M059J (cell line): ENCODE measurements at places on chromosomes 1 and 21.

DNA sequence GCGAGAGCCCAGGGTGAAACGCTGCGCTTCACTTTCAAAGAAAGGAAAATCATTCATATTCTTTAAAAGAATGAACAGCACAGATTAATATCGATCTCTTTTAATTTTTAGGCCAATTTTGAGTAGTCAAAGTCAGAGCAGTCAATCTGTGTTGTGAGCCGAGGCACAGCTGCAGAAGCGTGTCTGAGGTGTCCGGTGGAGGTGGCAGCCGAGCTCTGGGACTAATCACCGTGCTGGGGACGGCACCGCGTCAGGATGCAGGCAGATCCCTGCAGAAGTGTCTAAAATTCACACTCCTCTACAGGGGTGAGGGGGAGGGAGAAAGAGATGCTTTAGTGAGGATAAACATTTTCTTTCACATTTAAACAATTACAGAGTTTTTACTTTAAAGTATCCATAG lies 4.1 kb downstream of the TFF1 start:
- no peak for DNase-seq

- DNase-seq, result no peak
These were observed 144.6 kb downstream of the MAGI3 start for GRCh38 chr1:113534875-113535274.

- DNase-seq, result no peak
These were observed 241.7 kb downstream of the ADGRL2 start for GRCh38 chr1:82042306-82043060.

DNA sequence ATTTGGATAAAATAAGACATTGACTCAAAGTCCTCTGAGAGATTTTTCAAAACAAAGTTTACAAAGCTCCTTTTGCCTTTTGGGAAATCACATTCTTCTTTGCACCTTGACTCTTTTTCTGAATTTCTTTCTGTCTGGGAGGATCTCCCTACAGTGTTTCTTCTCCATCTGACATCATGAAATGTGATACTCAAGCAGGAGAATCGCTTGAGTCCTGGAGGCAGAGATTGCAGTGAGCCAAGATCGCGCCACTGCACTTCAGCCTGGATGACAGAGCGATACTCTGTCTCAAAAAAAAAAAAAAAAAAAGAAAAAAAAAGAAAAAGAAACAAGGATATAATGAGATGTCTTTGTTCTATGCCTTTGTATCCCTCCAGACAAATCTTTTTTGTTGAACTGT lies 13.3 kb upstream of the GRIK1 start:
- no peak for DNase-seq

DNA sequence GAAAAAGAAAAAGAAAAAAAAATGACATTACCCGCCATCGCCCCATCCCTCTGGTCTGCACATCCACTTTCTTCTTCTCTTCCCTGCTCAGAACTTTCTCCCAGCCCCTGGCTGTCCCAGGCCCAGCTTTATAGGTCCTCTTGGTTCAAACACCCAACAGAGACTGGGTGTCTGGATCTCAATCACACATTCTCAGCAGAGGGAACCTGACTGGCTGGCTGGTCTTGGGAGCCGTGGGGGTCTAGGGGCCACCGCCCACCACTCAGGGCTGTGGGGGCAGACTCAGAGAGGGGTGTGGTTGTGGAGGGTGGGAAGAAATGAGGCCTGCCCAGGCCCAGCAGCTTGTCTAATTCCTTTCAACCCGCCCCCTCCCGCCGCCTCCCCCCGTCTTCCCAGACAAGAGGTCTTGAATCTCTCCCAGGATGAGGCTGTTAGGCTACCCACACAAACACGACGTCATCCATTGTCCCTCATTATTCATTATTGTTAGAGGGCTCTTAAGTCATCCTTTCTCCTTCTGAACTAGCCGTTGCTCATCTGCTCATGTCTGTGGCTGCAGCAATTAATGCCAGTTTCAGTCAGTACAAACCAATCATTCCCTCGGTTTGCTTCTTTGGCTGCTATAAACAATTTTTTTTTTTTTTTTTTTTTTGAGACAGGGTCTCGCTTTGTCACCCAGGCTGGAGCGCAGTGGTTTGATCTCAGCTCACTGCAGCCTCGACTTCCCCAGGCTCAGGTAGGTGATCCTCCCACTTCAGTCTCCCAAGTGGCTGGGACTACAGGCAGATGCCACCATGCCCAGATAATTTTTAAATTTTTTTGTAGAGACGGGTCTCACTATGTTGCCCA lies 40.6 kb upstream of the CLIC4 start:
- DNase-seq, result peak; percentile 97

DNA sequence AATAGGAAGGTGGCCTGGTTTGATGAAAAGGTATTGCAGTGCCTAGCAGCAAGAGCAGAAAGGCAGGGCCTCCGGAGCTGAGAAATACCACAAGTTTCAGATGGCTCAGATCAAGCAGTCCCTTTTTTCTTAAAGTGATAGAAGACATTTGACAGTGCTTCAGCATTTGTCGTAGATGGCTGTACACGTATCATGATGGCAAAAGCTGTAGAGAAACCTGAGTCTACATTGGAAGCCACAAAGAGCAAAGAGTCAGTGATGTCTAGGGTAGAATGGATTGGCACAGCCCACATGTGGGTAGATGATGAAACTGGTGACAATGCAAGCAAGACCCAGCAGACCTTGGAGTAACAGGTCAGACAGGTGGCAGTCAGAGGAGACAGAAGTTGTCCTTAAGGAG lies 101.3 kb upstream of the ARTN start:
- DNase-seq, result no peak

DNA sequence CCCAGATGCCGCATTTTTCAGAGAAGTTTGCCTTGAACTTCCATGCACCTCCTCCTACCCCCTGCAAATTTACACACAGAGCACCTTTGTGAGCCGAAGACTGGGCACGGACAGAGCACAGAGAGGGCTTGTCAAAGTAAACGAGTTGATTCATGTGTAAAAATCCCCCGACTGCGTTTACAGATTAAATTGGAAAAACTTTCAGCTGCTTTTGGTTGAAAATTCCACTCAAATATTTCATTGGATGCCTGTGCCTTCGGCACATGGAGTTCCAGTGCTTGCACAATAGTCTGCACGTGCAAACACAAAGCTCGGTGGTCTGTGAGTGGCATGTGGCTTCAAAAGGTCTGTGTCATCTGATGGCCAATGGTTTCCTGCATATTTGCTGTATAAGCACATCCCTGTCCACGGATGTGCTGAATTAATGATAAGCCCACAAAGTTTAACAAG lies 177.5 kb downstream of the SETD4 start:
- DNase-seq, result peak; percentile 46

GRCh38 chr21:46021398-46021797 lies 39.8 kb downstream of the COL6A1 start:
- no peak for DNase-seq

GRCh38 chr21:31011412-31011811 lies 26.9 kb downstream of the KRTAP19-8 start:
- DNase-seq, result no peak

DNA sequence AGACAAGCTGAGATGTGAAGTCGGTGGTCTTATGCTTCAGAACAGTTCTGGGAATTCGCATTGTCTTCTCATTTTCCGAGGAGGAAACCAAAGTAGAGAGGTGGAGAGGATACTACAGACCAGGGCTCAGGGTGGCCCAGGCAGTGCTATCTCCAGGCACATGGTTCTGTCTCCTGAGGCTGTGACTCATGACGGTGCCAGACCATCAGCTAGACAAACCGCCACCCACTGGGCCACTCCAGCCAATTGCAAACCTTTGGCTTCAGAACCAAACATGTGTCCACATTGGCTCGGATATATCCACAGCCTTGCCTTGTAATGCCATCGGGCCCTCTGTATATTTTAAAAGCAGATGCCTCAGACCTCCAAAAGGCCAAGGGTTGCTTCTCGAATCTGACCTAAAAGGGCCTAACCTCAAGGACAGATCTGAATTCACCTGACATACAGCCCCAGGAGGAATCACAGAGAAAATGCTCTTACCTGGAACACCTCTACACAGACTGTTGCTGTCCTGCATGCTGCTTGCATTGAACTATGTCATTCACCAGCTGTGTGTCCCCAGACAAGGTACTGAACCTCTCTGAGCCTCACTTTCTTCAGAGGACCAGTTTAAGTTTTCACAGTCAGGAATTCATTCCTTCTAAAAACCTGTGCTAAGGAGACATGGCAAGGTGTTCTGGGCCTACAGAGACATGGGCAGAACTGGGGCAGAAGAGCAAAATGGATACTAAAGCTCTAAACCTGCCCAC lies 224.9 kb upstream of the JUN start:
- DNase-seq, result peak; percentile 62

- peak; percentile 51 for DNase-seq
These were observed 4.4 kb downstream of the ST7L start for GRCh38 chr1:112614460-112615065.

- DNase-seq, result no peak
These were observed 4.5 kb downstream of the C1orf232 start for GRCh38 chr1:26164036-26164860.

- no peak for DNase-seq
These were observed at the start of gene OR2T10 for GRCh38 chr1:248597589-248597988. Gene OR2T10 (minus strand): TSS chr1:248597700. CDS start chr1:248593768, 3,932 bp downstream.

- DNase-seq, result peak; percentile 7
These were observed at the start of gene TMEM125 for GRCh38 chr1:43269627-43270375. Gene TMEM125 (plus strand): TSS chr1:43269983. CDS start chr1:43272723, 2,740 bp downstream.

- peak; percentile 91 for DNase-seq
These were observed 229.5 kb downstream of the TOMM20 start for GRCh38 chr1:234899041-234899729.

GRCh38 chr1:16607433-16607851 lies 5.9 kb downstream of the NBPF1 start:
- no peak for DNase-seq

DNA sequence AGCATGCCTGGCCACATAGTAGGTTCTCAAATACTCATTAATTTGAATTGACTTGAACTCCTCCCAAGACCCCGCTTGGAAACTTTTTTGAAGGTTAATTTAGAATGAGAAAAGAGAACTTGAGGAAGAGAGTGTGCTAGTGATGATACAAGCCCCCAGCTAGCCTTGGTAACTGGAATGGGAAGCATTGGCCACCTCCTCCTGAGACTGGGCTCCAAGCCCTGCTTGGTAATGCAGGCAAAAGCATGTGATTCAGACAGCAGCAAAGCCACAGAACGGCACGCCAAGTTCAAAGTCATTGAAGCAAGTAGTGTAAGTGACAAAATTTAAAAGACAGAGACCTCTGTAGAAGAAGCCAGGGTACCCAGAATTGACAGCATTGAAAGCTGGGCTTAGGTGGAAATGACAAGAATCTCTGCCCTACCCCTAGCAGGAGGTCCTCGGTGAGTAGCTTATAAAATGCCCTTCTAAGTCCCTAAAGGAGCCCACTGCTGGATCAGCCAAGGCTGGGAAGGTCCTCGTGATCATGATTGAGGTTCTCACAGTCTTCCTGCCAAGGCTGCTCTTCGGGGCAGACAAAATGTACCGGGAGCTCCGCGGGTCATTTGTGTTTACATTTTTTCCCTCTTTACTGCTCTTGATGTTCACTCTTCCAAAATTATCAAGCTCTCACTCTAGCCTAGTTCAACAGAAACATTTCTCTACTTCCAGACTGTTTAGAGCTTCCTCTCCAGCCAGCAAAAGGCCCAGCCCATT lies 99.4 kb downstream of the TSEN15 start:
- peak; percentile 74 for DNase-seq

GRCh38 chr21:42575111-42575510 lies 61.5 kb downstream of the SLC37A1 start:
- DNase-seq, result no peak

GRCh38 chr1:222996310-222996975 lies 146.6 kb downstream of the TLR5 start:
- no peak for DNase-seq

- no peak for DNase-seq
These were observed 12.4 kb downstream of the HS2ST1 start for GRCh38 chr1:86926883-86927282.

DNA sequence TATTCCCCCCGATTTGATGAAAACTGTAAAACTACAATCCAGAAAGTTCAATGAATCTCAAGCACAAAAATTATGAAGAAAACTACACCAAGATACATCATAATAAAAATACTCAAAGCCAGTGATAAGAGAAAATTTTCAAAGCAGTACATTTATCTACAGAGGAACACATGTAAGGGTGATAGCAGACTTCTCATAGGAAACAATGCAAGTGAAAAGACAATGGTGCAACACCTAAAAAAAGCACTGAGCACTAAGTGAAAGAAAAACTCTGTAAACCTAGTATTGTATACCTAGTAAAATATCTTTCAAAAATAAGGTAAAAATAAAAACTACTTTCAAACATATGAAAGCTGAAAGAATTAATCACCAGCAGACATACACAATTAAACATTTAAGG lies 76.1 kb upstream of the IRF2BP2 start:
- no peak for DNase-seq

DNA sequence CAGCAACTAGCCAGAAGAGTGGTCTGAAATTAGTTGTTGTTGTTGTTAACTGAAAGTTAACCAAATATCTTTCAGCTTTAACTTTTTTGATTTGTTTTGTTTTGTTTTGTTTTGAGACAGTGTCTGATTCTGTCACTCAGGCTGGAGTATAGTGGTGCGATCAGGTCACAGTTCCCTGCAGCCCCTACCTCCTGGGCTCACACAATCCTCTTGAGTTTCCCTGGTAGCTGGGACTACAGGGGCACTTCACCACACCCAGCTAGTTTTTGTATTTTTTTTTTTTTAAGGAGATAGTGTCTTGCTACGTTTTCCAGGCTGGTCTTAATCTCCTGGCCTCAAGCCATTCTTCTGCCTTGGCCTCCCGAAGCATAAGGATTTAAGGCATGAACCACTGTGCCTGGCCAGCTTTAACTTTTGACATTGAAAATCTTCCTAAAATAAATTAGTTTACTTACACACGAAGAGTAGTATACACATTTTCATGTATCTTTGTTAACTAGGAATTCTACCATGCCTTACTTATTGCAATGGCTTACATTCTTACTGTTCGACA lies 45.0 kb downstream of the GNG12 start:
- no peak for DNase-seq

DNA sequence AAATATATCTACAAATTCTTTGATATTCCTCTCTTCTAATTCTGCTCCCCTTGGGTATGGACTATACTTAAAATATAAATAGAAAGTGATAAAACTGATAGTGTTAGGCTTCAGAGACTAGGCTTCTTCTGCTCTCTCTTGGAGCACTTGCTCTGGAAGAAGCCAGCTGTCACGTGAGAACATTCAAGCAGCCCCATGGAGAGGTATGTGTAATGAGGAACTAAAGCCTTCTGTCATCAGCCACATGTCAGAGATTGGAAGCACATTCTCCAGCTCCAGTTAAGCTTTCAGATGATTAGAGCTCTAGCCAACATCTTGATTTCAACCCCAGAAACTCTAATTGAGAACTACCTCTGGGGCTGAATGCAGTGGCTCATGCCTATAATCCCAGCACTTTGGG lies 34.3 kb downstream of the XKR8 start:
- no peak for DNase-seq

GRCh38 chr1:198153103-198153502 lies 3.7 kb upstream of the NEK7 start:
- DNase-seq, result peak; percentile 82

- DNase-seq, result peak; percentile 81
These were observed 89.8 kb downstream of the ADSS2 start for GRCh38 chr1:244361764-244362473.
